ENCODE measurements at places on chromosomes 3 and 15.

GRCh38 chr15:101543926-101544612 is 54.6 kb upstream of the PCSK6 start:
- no peak for DNase-seq

DNA sequence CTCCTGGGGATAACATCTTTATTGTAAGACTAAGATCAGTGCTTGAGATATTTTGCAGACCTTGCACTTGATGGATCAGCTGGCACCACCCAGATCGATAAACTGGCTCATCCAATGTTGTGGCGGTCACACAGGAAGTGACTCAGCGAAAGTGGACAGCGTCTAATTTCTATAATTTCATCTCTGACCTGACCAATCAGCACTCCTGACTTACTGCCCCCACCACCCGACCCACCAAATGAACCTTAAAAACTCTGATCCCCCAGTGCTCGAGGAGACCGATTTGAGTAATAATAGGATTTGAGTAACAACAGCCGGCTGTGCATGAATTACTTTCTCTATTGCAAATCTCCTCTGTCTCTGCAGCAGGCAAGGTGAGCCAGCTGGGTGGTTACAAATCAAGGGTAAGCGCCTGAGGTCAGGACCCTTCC is 62.7 kb upstream of the RNU6-1 start:
- DNase-seq = no peak

DNA sequence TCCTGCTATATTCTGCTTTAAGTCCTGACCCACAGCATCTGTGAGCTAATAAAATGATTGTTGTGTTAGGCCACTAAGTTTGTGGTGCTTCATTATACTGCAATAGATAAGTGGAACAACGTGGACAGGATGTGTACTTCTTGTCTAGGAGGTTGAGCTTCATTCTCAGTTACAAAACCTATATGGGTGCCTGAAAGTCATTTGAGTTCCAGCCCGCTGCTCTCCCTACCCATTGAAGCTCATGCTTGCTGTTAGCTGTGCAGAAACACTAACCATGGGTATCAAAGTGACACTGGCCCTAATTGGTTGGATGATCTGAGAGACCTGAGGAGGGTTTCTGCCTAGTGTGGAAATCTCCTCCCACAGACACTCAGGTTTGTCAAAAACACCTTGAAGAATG is 357.2 kb downstream of the PDCD6IP start:
- DNase-seq = no peak

DNA sequence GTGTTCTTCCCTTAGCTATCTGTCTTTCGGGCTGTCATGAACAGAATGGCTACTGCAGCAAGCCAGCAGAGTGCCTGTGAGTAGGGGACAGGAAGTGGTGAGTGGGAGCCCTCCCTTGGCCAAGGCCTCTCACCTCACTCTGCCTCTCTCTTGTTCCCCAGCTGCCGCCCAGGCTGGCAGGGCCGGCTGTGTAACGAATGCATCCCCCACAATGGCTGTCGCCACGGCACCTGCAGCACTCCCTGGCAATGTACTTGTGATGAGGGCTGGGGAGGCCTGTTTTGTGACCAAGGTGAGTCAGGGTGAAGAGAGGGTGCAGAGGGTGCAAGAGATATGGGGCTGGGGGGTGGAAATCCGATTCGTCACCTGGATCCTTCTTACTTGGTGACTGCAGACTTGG is 3.0 kb downstream of the DLL4 start:
- no peak for DNase-seq

DNA sequence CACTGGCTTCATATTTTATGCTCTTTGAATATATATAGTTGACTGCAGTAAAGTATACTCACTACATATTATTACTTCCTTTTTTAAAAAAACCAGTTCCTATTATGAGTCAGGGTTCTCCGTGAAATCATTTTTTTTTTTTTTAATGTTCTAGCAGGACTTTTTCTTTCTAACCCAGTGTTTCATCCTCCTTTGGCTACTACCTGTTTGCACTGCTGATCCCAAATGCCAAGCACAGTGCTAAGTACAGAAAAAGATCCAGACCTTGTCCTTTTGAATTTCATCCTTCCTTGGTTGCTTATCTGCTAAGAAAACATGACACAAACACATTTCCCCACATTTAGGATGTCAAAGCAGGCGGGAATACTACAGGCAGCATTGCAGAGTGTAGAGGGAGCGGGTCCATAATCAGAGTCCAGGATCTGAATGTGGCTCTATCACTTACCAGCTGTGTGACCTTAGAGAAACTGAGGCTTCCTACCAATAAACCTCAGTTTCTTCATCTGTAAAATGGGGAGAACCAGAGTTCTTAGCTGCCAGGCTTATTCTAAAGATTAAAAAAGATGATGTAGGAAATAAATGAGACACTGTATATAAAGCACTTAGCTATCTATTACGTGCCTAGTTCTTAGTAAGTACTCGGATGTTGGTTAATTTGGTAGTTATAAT is 37.2 kb upstream of the ANPEP start:
- no peak for DNase-seq

- DNase-seq = no peak
Measured at GRCh38 chr3:46899151-46900006, 21.9 kb downstream of the PTH1R start.

Measured in activated T-helper 2 cell treated with anti-CD3 and anti-CD28 coated beads, Interferon-gamma antibody, Interleukin-2, Interleukin-4, amounts not matched to agents 10 μg/mL and 5 μg/mL and 100 μg/mL, durations not matched to agents 14 hours and 24 hours and 36 hours (primary cell).